Activated CD8-positive, alpha-beta memory T cell treated with anti-CD3 and anti-CD28 coated beads for 1 hour (primary cell): ENCODE measurements at places on chromosomes 5 and 9.

DNA sequence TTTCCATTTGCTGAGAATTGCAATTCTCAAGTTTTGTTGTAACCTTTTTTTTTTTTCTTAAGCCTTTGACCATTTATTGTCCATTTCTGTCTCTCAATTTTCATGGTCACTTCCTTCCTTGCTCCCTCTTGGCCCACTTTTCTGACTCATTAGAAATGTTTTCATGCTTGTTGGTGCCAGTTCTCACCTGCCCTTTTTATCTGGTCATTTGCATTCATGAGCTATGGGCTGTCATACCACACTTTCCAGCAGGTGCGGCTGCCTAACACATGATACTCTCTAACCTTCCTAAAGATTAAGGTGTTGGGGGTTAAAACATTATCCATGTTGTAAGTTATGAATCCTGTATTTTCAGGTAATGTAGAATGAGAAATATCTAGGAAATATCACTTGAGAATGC is 150.5 kb upstream of the TLX3 start:
- DNase-seq: no peak

GRCh38 chr5:1568201-1568979 is 44.6 kb upstream of the LPCAT1 start:
- no peak for DNase-seq

DNA sequence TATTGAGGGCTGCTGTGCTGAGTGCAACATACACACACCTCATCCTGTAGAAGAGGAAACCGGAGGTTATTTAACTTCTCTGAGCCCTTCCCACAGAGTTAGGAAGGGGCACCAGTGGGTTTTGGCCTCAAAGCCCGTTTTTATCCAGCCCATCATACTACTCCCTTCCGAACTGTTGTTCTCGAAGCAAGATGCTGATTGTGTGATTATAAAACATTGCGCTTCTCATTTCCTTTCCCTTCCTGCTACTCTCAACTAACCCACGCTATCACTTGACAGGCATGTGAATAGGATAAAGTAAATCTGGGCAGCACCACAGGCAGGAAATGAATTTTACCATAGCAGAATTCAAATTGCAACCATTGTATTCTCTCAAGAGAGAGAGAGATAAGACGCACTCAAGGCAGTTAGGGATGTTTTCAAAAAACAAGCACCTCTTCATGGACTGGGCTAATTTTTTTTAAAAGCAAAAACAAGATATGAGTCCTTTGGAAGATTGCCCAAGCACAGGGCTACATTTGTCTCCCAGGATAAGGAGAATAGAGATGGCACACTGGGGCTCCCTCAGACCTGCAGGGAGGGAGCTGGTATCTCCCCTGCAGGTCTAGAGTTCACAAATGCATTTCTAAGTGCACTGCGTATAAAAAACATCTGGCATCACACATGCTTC is 52.6 kb downstream of the GNA14 start:
- DNase-seq: no peak

DNA sequence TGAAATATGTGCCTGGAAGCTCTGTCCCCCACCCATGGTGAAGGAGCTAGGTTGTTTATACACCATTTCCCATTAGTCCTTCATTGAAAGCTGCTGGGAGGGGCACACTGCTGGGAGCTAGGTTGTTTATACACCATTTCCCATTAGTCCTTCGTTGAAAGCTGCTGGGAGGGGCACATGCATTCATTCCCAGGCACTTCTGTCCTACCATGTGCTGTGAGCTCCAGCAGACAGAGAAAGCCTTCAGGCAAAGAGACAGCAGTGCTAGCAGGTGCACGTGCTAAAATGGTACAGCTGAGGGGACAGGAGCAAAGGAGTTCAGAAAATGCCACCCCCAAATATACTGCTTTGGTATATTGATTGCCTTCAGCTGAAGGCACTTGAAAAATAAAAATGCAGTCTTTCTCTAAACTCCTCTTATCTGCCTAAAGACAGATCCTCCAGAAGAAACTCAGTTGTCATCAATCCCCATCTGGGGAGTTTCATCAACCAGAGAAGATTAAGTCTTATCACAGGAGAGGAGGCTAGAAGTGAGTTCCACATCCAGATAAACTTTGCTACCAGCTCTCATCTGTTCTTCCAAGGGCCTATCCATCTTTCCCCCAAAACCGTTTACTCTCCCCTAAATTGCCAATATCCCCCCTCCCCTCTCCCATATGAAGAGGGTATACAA is 27.7 kb upstream of the DAPK1 start:
- DNase-seq: no peak

GRCh38 chr9:116549061-116549664 is 137.9 kb upstream of the TRIM32 start:
- DNase-seq: no peak

- no peak for DNase-seq
Observed at GRCh38 chr9:134626571-134627416, 14.8 kb upstream of the COL5A1 start.

DNA sequence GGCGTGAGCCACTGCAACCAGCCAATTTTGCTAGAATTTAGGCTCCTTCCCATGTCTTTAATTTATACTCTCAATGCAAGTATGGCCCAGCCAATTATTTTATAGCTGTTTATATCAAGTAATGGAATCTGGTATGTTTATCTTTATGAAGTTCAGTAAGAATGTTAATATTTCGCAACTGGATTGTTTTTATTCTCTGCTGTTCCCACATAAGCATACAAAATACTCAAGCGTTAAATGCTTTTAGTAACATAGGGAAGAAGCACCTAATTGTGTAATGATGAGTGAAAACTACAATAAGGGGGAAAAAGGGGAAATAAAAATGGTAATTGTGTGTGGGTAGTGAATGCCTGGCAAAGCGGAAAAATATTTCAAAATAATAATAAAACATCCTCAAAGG is 21.3 kb downstream of the PWWP2A start:
- no peak for DNase-seq

DNA sequence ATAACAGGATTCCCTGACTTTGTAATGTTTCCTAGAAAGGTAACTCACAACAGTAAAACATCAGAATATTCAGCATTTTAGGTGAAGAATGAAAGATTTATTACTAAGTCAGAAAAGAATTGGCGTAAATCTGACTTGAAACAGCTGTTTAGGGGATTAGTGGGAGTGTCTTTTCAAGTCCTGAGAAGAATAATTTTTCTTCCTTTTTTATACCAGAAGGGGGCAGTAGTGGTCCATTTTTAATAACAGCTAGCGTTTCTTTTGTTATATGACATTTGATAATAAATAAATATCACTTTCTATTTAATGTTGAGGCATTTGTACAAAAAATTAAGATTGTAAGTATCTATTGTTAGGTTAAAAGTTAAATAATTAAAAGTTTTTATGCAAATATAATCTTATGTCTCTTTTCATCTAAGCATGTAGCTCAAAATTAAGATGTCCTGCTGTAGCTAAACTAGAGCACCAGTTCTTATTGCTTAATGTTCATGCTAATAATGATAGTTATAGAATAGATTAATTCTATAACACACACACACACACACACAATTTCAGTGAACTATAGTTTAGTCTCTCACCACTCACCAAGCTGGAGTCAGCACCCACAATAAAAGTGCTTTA is 258.7 kb upstream of the ARRDC3 start:
- no peak for DNase-seq

DNA sequence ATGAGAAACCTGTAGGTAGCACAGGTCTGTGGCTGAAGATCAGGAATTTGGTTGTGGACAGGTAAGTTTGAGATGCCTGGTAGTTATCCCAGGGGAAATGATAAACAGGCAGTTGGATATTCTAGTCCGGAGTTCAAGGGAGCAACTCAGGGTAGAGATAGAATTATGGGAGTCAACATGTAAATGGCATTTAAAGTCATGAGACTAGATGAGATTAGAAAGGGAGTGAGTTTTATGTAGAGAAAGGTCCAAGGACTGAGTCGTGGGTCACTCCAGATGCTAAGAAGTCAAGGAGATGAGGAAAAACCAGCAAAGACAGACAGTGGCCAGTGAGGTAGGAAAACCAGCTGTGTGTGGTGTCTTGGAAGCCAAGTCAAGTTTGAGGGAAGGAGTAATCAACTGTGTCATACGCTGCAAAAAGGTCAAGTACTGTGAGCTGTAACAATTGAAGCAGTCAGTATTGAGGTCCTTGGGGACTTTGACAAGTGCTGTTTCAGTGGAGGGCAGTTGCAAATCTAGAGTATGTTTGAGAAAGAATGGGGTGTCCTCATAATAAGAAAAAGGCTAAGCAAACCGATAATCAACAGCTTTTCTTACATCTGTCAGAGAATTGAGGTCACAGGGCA is 18.2 kb downstream of the GNPDA1 start:
- DNase-seq: no peak

DNA sequence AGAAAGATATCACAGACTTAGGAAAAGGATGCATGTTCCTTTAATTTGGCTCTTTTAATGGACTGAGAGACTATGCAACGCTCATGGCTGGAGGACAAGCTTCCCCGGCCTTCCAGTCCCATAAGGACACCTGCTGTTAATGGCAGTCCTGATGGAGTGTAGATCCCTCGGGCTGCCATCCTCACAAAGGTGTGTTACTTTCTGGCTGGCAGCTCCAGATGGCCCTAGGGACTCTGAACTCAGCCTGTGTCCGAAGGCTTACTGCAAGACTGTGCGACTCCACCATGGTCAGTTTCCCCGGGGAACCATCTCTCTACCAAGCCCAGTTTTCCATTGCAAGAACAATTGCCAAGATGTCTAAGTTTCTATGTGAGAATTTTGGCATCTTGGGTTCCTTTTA is 25.5 kb upstream of the KCNIP1 start:
- no peak for DNase-seq

GRCh38 chr9:100359057-100359456 is 6.3 kb upstream of the TEX10 start:
- no peak for DNase-seq

DNA sequence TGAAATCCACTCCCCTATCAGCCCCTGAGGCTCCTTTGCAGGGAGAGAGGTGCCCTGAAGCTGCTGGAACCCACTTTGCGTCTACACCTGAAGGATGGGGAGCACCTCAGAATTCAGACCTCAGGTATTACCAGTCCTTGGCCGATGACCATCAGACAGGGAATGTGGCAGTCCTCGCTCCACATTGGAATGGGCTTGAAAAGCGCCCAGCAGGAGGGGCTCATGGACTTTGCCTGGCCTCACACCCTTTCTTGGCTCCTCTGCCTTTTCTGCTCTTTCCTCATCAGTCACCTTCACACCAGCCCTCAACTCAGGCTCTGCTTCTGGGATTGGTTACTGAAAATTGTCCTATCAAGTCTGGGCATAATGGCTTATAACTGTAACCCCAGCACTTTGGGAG is 83.9 kb downstream of the BARX1 start:
- DNase-seq: no peak

DNA sequence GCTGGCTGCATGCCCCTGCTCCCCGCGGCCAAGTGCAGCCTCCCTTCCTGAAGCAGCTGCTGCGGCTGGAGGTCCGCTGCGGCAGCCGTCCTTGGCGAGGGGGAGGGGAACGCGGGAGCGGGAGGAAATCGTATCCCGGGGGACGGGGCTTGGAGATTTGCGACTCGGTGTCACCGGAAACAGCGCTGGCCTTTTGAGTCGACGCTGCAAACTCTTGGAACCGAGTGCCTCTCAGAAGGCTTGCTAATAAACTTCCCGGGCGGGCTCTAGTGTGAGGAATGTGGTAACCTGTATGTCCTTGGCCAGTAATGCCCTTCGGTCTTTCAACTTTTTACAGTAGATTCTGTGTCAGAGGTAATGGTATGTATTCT is 82.7 kb downstream of the PTPDC1 start:
- DNase-seq: no peak

DNA sequence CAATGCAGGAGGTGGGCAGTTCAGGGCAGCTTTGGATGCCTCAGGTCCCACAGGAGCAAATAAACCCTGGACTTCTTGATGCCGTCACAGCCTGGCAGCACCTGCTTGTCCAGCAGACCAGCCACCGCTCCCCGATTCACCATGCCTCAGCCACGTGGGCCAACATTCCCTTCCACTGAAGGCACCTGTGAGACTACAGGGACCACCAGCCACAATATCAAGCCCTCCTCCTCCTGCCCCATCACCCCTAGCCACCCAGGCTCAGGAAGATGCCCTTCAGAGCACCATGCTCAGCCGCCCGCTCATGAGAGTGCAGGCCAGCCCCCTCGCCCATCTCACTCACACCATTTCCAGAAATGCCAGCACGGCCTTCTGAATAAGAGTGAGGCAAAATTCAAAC is 234.7 kb downstream of the SYK start:
- DNase-seq: no peak

DNA sequence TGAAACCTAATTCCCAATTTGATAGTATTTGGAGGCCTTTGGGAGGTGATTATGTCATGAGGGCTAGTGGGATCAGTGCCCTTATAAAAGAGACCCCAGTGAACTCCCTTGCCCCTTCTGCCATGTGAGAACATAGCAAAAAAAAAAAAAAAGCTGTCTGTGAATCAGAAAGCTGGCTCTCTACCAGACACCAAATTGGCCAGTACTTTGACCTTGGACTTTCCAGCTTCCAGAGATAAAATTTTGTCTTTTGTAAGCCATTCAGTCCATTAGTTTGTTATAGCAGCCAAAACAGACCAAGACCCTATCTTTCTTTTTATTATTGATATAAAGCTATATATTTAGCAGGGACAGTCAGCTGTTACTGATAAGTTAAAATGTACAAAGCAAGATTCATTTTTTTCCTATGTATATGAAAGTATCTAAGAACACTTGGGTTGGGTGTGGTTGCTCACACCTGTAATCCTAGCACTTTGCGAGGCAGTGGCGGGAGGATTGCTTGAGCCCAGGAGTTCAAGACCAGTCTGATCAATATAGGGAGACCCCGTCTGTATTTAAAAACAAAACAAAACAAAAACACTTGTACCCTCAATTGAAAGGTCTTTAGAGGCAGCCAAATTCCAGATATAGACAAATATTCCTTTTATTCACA is 8.1 kb upstream of the C5orf24 start:
- no peak for DNase-seq

DNA sequence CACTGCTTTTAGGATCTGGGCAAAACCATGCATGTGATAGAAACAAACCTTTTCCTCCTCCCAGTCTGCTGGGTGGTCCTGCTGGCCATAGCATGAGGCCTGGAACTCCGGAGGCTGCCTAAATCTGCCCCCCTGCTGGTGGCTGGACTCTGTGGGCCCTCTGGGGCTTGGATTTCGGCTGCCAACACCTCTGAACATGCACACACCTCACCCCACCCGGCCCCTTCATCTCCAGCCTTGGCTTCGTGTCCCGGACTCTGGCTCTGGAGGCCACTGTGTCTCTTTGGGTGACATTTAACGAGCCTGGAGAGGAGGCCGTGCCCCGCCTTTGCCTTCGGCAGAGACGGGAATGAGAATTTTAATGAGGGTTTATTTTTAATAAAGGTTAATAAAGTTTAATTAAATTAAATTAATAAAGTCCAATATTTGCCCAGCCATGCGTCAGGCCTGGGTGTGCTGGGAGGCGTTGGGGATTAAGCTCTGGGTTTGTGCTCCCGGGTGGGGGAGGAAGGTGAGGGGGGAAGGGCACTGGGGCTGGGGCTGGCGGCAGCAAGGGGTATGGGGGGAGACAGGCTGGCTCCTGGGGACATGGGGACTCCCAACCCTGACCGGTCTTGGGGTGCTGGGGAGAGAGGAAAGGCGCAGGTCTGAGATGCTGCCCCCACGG is 251.8 kb downstream of the PBX3 start:
- no peak for DNase-seq

DNA sequence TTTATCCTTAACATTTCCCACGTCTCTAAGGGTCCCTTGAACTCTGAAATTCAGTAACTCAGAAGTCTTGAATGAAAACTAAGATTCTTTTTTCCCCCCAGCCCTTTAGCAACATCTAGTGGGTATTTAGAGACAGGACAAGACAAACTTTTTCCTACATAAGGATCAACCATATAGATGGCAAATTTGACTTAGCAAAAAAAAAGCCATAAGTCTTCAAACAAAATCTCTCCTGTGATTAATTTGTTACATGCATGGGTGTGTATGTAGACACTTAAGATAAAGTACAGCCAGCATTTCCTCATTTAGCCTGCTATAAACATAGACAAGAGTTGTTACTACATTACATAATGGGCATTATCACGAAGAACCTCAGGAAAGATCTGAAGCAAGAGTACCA is 29.1 kb upstream of the ANKRD31 start:
- DNase-seq: no peak
